Suprapubic skin (tissue), 4 donors: ENCODE measurements at places on chromosomes 7 and 10. TPM values are rescaled to one million over a fixed set of nuclear protein-coding genes. Genes with fewer than 3 reads are reported as not detected.

- DNase-seq = no peak
- H3K27me3 ChIP-seq = no peaks in the 10 kb centered on the region
- no peaks in the 10 kb centered on the region for H3K4me1 ChIP-seq
- no peak overlapping the region for H3K27ac ChIP-seq
These were observed 29.7 kb downstream of the ZFAND2A start for GRCh38 chr7:1130021-1130990.

GRCh38 chr7:70361821-70362220 is 763.5 kb downstream of the AUTS2 start:
- no peak overlapping the region for H3K27ac ChIP-seq
- no peaks in the 10 kb centered on the region for H3K36me3 ChIP-seq
- no peaks in the 10 kb centered on the region for H3K27me3 ChIP-seq
- DNase-seq = no peak

DNA sequence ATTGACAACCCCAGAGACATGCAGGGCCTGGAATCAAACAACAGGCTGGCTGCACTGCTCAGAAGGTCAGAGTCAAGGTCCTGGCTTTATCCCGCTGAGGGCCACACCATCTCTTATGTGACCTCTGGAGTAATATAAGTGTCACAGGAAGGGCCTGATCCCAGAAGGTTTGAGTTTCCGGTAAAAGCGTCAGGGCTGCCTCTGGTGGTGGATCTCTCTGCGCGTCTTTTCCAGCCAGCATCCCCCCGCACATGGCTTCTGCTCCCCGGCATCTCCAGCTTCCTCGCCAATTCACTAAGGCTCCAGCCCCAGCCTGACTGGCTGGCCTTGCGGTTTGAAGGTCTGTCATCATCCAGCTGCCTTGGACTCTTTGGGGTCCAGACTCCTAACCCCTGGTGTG is 54.2 kb downstream of the SNX10 start:
- H3K27me3 ChIP-seq = no peaks in the 10 kb centered on the region
- peaks cover 11% of the 10 kb centered on the region for H3K4me1 ChIP-seq
- H3K27ac ChIP-seq = no peak overlapping the region
- no peak for DNase-seq

- H3K27ac ChIP-seq = no peak overlapping the region
- H3K36me3 ChIP-seq = peaks cover 3% of the 10 kb centered on the region
- H3K27me3 ChIP-seq = no peaks in the 10 kb centered on the region
- H3K4me3 ChIP-seq = no peak overlapping the region
- DNase-seq = no peak
These were observed 78.2 kb downstream of the CCSER2 start for GRCh38 chr10:84406561-84406960.

GRCh38 chr10:71715026-71715425 is 4.6 kb downstream of the C10orf105 start:
- peaks cover 70% of the 10 kb centered on the region for H3K4me1 ChIP-seq
- peak overlapping the region; percentile 94 for H3K27ac ChIP-seq
- H3K27me3 ChIP-seq = no peaks in the 10 kb centered on the region

GRCh38 chr7:152949253-152949652 is 189.7 kb downstream of the ACTR3B start:
- no peak overlapping the region for H3K27ac ChIP-seq
- no peak for DNase-seq
- H3K4me1 ChIP-seq = no peaks in the 10 kb centered on the region
- no peaks in the 10 kb centered on the region for H3K36me3 ChIP-seq
- H3K4me3 ChIP-seq = no peak overlapping the region

DNA sequence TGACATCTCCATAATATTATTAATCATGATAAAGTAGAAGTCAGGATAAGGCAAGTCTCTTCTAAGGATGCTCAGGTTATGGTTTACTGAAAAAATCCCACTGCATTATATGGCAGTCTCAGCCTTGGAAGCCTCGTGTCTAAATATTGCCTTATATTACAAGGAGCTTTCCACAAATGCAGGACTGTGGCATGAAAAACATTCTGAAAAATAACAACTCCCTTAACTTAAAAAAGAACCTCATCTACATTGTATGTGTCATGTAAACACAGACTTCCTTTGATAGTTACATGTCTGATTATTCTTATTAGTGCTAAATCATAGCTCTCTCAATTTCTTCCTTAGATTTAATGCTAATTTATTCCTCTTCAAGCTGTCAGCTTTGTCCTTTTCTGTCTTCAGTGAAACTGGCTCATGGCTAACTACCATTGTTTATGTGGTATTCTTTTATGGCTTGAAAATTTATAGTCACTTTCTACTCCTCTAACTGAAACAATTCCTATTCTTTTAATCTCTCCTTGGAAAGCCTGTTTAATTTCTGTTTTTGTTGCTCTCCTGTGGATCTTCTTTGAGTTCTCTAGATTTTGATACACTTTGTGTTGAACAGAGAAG is 156.1 kb downstream of the KIF20B start:
- no peak overlapping the region for H3K4me3 ChIP-seq
- no peak for DNase-seq
- H3K4me1 ChIP-seq = no peaks in the 10 kb centered on the region
- H3K27me3 ChIP-seq = no peaks in the 10 kb centered on the region
- H3K27ac ChIP-seq = no peak overlapping the region

Gene PBLD
- total RNA-seq = 3.7 TPM

Gene GIMAP2
- 8.2 TPM for total RNA-seq

GRCh38 chr10:62746951-62747729 is 57.4 kb upstream of the ADO start:
- DNase-seq = no peak
- no peaks in the 10 kb centered on the region for H3K36me3 ChIP-seq
- H3K4me3 ChIP-seq = no peak overlapping the region

DNA sequence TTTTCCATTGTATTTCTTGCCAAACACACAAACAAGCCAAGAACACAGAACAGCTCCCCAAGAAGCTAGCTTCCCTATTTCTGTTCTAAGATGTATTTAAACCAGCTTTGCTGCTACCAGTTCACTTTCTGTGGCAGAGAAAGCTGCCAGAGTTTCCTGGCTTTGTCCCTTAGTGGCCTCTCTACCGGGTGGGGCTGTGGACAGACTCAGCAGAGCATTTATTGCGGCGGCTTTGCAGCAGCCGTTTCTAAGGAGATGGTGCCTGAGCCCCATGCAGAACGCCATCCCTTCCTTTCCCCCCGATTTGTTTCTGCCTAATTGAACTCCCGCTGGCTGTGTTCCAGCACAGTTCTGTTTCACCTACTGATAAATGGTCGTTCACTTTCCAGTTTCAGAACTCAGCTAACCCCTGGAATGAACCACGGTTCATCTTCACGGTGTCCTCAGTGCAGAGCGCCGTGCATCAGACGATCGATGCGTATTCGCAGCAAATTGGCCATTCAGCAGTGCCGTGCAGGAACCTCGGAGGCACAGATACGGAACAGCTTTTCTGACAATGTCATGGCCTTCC is 33.8 kb upstream of the SFMBT2 start:
- no peaks in the 10 kb centered on the region for H3K36me3 ChIP-seq
- H3K4me1 ChIP-seq = no peaks in the 10 kb centered on the region
- peaks cover 15% of the 10 kb centered on the region for H3K27me3 ChIP-seq
- peak overlapping the region; percentile 1 for H3K27ac ChIP-seq

Gene AP4M1
- total RNA-seq = 30.7 TPM

DNA sequence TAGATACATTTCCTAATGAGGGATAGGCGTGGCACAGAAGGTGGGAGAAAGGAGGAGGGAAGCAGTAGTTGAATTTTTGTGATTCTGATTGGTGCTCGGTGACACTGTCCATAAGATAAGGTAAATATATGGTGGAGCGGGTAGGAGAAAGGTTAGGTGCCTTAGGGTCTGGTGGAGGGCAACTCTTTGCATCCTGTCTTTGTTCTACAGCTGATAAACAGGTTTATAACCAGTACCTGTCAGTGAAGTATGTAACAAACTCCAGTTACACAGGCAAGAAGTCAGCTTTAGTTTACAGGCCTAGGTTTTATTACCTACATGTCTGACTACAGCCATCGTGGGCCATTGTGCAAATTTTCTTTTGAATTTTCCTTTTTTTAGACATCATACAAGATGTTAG is 10.9 kb upstream of the FAM180A start:
- no peaks in the 10 kb centered on the region for H3K36me3 ChIP-seq
- no peaks in the 10 kb centered on the region for H3K27me3 ChIP-seq
- no peak overlapping the region for H3K27ac ChIP-seq
- no peak for DNase-seq
- H3K4me3 ChIP-seq = no peak overlapping the region

DNA sequence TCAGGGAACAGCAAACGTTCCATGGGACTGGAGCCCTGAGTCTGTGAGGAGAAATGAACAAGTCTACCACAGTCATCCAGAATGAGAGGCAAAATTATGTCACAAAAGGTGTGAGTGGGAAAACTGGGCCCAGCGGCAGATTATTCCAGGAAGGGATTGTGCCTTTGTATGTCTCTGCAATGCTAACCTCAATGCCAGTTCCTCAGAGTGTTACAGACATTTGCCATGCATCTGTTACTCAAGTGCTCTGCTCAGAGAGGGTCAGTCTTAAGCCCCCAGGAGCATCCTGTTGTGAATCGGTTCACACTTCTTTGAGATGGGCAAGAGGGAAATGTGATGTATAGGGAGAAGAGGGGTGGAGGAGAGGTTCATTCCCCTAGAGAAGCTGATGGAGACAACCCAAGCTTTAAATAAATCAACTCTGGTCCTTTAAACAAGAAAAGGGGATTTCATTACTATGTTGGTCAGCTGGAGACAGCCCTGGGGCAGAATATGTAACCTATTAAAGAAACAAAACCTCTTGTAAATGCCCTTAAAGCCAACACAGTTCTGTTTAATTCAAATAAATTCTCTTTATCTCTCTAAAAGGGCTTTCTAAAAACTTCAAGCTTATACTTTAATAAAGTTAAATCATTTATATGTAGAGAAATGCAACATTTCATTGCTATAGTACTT is 85.9 kb upstream of the GRB10 start:
- H3K36me3 ChIP-seq = no peaks in the 10 kb centered on the region
- no peaks in the 10 kb centered on the region for H3K27me3 ChIP-seq
- H3K4me3 ChIP-seq = no peak overlapping the region
- DNase-seq = no peak
